ENCODE measurements at places on chromosomes 3 and 15. TPM values are rescaled to one million over a fixed set of nuclear protein-coding genes. Genes with fewer than 3 reads are reported as not detected.

DNA sequence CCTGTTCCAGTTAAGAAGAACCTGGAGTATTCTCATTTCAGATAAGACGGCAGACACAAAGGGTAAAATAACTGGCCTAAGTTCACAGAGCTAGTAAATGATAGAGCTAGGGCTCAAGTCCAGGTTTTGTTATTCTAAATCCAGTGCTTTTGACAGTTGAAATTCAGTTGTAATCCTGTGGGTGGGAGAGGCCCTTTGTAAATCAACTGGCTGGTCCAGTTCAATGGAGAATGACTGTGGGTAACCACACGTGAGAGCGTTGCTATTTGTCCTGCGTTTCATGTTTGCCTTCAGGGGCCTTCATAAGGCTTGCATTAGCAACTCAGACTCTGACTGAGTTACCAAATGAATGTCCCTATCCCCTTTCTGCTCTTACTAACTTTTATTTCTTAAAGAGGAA is 24.2 kb upstream of the CD96 start:
- DNase-seq, result no peak

GRCh38 chr3:148078658-148079057 is 619.0 kb upstream of the AGTR1 start:
- DNase-seq, result no peak

DNA sequence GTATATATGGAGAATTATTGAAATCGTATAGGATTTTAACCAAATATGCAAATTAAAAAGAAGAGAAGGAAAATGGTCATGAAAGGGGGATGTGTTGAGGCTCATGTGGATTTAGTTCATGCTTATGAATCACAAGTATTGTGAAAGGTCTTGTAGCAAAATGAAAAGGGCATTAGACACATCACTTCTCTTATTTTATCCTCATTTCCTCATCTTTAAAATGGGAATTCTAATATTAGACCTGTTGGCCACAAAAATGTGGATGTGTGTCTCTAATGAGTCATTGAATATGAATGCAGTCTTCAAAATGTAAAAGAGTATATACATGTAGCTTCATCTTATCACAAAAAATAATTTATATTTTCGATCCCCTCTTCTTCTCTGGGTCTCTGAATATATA is 14.9 kb upstream of the ALCAM start:
- no peak for DNase-seq

The ZBBX gene
- not detected for total RNA-seq

- no peak for DNase-seq
Observed at GRCh38 chr15:42101861-42102260, 7.5 kb upstream of the PLA2G4D start.

All from OCI-LY7 (cell line).